ENCODE measurements at places on chromosomes 16 and 17. TPM values are rescaled to one million over a fixed set of nuclear protein-coding genes. Genes with fewer than 3 reads are reported as not detected.

Gene RRN3
- total RNA-seq: 49.9 TPM

Gene CNGB1
- total RNA-seq: not detected

DNA sequence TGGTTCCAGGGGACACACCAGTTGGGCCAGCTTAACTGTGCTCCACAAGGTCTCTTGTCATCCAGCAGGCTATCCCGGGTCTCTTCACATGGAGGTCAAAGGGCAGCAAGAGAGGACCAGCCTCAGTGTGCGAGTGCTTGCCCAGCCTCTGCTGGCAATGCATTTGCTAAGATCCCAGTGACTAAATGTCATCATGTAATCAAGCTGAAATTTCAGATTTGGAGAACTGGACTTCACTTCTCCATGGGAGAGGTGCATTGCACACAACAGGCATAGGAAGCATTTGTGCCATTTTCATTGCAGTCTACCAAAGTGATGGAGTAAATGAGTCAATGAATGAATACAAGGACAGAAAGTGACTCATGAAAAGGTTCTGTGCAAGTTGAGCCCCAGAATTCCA lies 51.2 kb upstream of the KDM8 start:
- no peak for DNase-seq

Gene TAC4
- not detected for total RNA-seq

GRCh38 chr16:66447491-66447890 lies 20.4 kb downstream of the BEAN1 start:
- no peak for DNase-seq

Gene KCNJ16
- not detected for total RNA-seq

Gene TRPV3
- 1.4 TPM for total RNA-seq

Gene CCL17
- not detected for total RNA-seq

GRCh38 chr16:2883458-2883908 lies 468 bp downstream of the FLYWCH2 start:
- DNase-seq: peak; percentile 13

Gene CACNG3
- total RNA-seq: not detected

DNA sequence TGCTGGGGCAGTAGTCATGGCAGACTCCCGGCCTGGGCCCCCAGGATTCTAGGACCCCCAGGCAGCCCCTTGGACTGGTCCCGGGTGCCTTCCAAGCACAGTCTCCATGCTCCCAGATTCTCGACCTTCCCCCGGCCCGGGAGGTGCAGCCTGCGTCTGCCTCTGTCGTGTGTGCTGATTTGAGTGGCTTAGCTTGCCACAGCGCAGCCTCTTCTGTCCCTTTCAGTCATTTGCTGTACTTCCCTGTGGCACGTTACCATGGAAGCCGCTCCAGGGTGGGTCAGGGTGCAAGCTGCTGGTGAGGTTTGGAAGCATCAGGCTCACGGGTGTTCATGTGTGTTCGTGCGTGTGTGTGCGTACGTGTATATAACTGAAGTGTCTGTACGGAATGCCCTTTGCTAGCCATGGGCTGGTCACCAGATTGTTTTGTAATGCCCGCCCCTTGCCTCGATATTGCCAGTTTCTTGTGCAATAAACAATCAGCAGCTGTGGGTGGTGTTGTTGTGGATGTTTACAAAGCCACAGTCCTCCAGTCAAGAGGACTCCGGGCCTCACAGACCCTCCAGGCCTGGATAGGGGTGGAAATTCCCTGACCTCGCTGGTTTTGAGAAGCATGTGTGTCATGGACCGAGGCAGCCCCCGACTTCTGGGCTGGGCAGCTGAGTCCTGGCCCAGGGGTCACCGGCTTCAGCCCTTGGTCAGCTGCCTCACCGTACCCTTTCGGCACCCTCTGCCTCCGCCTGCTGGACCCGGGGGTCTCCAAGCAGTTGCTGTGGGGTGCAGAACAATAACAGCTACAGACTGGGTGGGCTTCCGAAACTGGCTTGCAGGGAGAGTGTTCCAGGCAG lies 9.7 kb upstream of the CLEC18A start:
- no peak for DNase-seq

- DNase-seq: no peak
Observed at GRCh38 chr16:29686740-29687332, 7.9 kb downstream of the QPRT start.

Gene CNTNAP1
- 11.8 TPM for total RNA-seq

Gene VMP1
- total RNA-seq: 171 TPM

Gene CDH5
- not detected for total RNA-seq

Gene CLEC3A
- not detected for total RNA-seq

DNA sequence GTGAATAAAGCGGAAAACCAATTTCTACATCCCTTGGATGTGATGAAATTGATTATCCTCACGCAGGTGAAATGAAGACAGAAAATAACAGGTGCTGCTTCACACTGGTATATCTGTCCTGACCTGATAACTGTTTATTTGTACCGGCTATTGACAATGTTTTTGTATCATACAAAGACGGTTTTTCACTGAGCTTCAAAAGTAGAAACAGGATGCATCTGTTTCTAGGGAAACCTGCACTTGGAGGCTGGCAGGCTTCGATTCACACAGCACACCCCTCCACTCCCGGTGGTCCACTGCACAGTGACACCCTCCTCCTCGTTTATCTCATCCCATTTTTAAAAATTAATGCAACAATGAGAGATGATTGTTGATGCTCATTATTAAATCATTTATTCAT lies 104.5 kb downstream of the CPPED1 start:
- DNase-seq: no peak

GRCh38 chr17:78973792-78974520 lies 5.8 kb downstream of the LGALS3BP start:
- no peak for DNase-seq

Gene PRSS53
- 2.7 TPM for total RNA-seq

Gene IRX6
- not detected for total RNA-seq

Gene SYT17
- total RNA-seq: 0.39 TPM

DNA sequence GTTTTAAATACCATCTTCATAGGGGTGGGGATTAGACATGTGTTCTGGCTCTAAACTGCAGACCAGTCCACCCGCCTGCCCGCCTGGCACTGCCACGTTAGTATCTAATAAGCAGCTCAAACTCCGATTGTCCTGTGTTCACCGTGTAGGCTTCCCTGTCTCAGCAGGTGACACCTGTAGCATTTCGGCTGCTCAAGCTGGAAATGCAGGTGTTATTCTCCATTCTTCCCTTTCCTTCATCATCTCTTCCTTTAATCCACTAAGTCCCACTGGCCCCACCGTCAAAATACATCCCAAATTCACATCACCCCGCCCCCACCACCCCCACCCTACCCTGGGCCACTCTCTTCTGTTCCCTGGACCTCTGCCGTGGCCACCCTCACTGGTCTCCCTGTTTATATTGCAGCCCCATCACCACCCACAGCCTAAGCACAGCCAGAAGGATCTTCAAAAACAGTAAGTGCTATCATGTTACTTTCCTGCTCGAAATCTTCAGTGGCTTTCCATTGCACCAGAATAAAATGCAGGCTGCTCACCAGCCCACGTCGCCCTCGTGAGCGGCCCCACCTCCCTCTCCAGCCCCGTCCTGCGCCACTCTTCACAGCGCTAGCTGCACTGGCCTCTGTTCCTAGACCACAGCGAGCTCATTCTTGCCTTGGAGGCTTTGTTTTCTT lies 65.1 kb downstream of the RTN4RL1 start:
- no peak for DNase-seq

DNA sequence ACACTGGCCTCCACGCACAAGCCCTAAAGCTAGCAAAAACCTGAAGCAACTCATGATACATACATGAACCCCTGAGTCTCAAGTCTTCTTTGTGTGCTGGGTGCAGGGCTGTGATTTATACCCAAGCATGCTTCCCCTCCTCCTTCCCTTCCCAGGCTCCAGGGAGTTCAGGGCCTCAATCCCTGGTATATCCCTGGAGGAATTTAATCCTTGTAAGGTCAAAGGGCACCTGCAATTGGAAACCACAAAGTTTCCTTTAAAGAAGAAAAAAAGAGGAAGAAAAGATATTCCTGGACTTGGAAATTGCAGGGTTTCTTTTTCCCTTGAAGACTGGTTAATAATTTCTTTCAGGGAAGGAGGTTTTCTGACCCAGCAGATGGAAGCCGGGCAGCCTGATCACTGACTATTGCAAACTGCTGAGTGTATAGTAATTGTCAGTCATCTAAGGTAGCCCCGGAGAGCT lies 182.3 kb downstream of the AATF start:
- DNase-seq: peak; percentile 45

- DNase-seq: no peak
Observed at GRCh38 chr16:72657791-72658190, 390.1 kb downstream of the ZFHX3 start.

Gene CES3
- 0.44 TPM for total RNA-seq

DNA sequence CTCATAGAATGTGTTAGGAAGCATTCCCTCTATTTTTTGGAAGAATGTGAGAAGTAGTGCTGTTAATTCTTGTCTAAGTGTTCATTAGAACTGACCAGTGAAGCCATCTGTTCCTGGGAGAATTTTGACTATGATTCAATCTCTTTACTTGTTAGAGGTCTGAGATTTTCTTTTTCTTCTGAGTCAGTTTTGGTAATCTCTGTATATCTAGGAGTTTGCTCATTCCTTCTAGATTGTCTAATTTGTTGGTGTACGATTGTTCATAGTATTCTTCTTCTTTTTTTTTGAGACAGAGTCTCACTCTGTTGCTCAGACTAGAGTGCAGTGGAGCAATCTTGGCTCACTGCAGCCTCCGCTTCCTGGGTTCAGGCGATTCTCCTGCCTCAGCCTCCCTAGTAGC lies 20.4 kb downstream of the NFATC3 start:
- DNase-seq: no peak

DNA sequence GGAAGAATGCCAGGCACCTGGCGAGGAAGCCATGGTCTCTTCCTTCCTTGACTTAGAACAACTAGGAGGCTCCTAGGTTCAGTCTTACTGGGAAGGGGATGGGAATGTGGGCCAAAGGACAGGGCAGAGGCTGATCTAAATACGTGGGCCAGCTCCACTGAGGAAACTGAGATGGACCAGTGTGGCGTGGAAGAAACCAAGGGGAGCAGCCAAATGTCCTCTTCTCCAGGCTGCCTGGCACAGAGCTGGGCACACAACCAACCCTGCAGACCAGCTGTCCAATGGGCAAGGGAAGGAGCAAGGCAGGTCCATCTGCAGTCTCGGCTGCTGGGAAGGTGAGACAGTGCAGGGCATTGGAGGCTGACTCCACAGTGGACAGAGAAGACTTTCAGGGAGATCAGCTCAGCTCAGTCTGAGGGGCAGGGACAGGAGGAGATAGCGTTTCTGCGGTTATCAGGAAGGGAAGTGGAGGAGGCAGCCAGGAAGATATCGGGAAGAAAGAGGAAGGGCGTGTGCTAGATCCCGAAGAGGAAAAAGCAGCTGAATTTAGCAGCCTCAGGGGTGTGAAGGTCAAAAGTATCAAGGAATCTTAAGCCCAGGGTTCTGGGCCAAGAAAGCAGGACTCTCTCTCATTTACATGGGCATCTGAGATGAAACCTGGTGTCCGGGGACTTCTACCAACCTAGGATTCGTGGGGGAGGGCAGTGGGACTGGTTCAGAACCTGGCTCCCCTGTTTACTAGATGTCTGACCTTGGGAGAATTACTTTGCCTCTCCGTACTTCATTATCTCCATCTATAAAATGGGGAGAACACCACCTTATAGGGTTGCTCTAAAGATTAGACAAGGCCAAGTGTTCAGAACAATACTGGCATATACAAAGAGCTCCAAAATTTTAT lies 1.8 kb downstream of the KIFC3 start:
- no peak for DNase-seq

- no peak for DNase-seq
Observed at GRCh38 chr17:8464941-8465340, 29.3 kb downstream of the NDEL1 start.

Gene MEIOC
- total RNA-seq: not detected

DNA sequence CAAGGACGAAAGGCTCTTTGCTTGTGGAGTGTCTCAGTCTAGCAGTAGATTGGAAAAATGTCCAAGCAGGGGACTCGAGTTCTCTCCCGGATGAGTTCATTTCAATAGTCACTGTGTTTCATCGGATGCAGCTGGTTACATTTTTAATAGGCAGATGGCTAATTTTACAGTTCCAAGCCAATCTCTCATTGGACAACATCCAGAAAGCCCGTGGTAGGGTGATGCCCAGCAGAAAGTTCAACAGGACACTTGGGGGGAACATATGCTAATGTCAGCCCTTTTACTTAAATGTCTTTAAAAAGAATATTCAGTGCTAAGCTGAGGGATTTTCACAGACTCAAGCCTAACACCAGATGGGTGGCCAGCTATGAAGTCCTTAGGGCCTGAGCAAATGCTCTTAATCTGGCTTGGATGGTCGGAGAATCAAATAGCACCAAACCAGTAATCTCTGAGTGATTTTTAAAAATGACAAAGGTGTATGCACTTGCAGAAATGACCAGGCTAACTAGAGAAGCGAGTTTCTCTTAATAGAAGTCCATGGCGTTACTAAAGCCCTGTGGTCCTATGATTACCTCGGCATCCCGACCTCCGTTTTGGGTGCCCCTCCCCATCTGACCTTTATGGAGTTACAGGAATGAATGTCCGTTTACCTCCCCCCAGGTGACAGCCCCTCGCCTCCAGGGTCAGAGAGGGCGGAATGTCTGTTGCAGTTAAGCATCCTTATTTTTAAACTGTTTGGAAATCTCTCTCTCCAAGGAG lies 289.2 kb upstream of the SALL1 start:
- DNase-seq: peak; percentile 44

DNA sequence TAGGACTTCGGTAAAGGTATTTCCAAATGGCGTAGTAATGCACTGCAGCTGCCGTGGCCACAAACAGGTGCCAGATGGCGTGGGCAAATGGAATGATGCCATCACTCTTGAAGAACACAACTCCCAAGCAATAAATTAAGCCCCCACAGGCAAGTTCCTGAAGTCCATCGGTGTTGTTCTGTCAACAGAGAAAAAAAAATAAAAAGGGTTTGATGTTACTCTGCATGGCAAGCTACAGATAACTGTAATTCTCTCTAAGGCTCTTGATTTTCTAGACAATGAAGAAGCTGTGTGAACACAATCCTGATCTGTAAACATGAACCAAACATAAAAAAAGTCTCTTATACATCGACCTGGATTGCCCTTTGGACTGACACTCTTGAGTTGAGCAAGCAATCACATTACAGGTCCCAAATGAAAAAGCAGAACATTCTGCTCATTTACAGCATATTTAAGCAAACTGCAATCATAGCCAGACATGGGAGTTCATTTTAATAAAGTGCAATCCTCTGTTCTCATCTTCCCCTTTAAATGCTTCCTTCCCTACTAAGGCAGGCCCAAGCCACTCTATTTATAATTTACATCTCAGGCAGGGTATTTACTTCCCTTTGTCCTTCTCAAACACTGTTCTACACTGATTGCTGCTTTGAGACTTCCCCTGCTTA lies 27.1 kb downstream of the MMD start:
- DNase-seq: no peak

Gene TEKT5
- total RNA-seq: 1.4 TPM

GRCh38 chr17:81794509-81794908 lies 9.4 kb upstream of the GCGR start:
- no peak for DNase-seq

DNA sequence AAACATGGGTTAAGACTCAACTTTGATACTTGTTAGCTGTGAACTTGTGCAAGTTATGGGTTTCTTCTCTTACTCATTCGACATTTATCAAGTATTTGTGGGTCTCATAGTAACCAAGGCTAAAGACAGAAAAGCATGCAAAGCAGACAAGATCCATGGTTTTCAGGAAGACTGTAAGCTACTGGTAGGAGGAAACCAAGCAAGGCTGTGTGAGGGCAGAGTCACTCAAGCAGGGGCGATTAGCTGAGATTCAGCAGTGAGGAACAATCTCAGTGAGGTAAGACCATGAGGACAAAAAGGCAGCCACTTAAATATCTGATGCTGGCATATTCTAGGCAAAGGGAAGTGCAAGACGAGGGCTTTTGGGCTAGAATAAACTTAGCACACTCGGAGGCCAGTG lies 29.5 kb downstream of the MBTD1 start:
- DNase-seq: no peak

All from M059J (cell line).